ENCODE measurements at places on chromosomes 12 and 14.

DNA sequence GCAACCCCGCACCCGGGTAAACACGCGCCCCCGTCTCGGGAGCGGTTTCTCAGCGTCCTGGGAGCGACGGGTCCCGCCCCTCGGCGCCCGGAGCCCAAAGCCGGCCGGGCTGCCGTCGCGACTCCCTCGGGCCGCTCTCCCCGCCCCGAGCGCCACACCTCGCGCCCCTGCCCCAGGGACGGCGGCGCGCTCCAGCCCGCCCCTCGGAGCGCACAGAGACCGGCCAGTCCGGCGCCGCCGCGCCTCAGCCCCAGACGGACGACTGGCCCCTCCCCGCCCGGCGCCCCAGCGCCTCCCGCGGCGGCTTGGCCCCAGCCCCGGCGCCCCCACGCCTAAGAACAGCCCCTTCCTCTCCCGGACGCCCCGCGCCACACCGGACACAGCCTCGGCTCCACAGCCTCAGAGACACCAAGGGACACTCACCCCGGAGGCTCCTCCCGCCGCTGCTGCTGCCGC is 411 bp downstream of the BTBD7 start:
- DNase-seq = peak; percentile 23

DNA sequence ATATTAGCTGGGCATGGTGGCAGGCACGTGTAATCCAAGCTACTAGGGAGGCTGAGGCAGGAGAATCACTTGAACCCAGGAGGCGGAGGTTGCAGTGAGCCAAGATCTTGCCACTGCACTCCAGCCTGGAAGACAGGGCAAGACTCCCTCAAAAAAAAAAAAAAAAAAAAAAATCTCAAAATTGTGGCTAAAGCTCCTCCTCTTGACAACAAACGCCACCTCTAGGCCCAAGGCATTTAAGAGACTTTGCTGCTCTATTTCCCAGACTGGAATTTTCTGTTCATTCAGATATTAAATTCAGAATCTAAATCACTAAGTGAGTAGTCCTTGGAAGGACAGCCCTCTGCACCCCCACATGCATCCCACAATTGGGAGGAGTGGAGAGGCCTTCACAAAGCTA is 1.4 kb downstream of the ZFYVE1 start:
- DNase-seq = no peak

DNA sequence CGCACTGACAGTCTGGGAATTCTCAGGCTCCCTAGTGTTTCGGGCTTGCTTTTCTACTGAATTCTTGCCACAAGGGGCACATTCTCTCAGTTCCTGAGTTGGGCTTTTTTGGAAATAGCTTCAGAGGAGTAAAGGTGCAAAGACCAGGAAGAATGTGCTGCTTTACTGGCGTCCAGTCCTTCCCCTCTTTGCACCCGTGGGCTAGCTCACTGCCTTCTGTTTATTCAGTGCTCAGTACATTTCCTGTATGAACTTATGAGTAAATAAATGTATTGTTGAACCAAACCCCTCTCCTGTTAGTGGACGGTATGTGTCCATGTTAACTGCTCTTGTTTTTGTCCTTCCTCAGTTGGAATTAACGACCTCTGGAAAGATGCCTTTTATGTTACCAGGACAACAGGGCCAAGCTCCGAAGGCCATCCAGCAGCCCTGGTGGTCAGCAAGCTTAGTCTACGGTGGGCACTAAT is 24.0 kb downstream of the GSG1 start:
- DNase-seq = no peak

- no peak for DNase-seq
Measured at GRCh38 chr14:40694023-40694422, 912.7 kb upstream of the LRFN5 start.

DNA sequence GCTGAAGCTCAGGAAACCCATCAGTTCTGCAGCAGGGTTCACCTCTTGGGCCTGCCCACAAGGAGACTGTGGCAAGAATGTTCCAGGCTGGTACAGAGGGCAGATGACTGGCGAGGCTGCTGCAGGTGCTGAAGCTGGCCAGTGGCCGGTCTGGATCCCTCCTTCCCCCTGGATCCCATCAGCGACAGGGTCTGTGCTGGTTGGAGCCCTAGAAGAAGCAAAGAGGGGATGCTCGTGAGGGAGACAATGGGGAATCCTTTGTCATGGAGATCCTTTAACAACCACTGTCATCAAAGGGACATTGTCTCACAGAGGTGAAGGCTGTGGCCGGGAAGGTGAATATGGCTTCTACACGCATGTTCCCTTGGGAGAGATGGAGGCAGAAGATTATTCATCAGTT is 211.4 kb upstream of the TMEM132C start:
- no peak for DNase-seq

GRCh38 chr12:27585739-27586265 is 61.8 kb downstream of the PPFIBP1 start:
- no peak for DNase-seq

- DNase-seq = no peak
Measured at GRCh38 chr12:115700896-115701465, 576.5 kb downstream of the MED13L start.

GRCh38 chr12:54053751-54054741 is at the start of gene HOXC4:
HOXC4 (plus strand) TSS chr12:54053835; CDS start chr12:54053923, 88 bp downstream.
- no peak for DNase-seq

DNA sequence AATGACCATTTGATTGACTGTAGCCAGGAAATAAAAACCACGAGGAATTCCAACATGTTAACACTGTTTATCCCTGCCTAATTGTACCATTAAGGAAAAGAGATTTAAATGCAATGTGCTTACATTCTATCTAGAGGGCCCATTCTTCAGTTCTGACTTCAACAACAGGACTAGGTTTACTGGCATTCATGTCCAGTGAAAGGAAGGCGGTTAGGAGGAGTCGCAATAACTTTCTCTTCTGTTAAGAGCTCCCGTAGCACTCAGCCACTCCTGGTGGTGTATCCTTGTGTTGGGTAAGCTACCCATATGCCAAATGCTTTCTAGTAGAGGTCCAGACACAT is 154.7 kb downstream of the STXBP6 start:
- no peak for DNase-seq

DNA sequence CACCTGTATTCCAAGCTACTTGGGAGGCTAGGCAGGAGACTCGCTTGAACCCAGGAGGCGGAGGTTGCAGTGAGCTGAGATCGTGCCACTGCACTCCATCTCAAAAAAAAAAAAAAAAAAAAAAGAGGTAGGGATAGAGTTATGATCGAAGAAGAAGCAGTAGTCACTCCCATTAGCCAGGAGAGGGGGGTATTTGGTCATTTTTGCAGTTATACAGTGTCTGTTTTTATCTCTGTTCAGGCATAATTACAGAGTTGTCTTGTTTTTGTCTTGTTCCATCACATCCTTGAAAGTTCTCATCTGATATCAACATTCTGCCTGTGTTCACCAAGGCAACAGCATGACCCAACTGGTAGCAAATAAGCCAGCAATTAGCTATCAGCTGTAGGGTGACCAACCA is 98.5 kb upstream of the TMPO start:
- no peak for DNase-seq

DNA sequence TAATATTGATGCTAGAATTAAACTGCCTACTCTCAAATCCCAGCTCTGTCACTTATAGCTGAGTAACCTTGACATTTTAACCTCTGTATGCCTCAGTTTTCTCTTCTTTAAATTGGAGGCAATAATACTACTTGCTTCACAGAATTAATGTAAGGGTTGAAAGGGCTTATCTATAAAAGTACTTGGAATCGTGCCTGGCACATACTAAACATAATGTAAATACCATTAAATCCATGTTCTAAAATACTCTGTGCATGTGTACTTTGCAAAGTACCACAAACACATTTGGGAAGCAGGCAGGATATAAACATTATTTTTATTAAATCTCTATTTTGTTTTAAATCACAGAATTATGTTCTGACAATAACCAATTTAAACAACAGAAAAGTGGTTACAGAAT is 41.9 kb downstream of the DYRK4 start:
- no peak for DNase-seq

DNA sequence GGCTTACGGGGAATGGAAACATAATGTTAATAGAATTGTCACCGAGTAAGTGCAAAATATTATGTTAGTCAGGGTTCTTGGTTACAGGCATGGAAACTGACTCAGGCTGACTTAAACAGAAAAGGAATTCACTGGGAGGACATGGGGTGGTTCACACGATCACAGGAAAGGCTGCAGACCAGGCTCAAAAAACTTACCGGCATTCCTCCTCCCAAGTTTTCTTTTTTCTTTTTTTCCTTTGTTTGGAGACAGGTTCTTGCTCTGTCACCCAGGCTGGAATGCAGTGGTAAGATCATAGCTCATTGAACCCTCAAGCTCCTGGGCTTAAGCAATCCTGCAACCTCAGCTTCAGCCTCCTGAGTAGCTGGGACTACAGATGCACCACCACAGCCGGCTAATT is 11.9 kb upstream of the UBE2N start:
- DNase-seq = no peak

DNA sequence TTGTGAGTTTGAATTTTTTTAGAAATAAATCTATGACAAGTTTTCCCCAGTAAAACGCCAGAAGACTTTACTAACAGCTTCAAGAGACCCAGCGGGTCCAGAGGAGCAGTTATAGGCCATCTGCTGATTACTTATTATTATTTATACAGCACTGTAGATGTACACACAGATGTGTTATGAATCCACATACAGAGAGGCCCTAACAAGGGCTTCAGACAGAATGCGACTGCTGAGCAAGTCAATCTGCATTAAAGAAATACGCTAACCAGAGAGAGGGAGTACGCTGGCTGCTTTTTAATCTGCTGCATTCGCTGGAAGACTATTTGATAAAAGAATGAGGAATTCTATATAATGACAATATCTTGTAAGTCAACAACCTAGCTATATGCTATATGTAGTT is 32.5 kb downstream of the ATF7 start:
- no peak for DNase-seq

DNA sequence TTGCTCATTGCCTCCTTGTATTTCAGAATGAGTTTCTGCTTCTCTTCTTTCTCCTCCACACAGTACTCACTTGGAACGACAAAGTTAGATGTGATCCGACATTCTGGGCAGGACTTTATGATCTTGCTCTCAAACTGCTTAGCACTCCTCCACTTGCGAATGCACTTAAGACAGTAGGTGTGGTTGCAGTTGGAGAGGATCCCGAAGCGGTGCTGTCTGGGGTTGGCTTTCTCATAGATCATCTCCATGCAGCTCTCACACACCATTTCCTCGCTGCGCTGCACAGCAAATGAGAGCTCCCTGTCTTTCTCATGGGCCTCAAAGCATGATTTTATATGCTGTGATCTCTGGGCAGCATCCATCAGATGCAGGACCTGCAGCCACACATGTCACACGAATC is 245.7 kb downstream of the C12orf50 start:
- no peak for DNase-seq

DNA sequence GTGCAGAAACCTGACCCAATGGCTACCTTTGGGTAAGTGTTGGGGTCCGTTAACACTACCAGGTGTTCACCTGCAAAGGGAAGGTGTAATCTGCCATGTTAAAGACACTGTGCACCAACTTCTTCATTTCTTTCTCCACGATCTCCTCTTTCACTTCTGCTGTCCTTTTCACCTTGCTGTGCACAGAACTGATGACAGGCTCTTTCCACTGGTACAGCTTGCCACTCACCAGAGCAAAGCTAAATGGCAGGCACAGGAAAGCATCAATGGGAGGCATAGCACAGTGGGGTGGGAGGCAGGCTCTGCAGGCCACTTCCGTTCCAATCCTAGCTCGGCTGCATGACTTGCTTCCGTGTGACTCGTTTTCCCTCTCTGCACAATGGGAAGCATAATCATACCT is 2.6 kb upstream of the C12orf76 start:
- DNase-seq = no peak

- no peak for DNase-seq
Measured at GRCh38 chr14:69066396-69067171, 86.3 kb downstream of the DCAF5 start.

DNA sequence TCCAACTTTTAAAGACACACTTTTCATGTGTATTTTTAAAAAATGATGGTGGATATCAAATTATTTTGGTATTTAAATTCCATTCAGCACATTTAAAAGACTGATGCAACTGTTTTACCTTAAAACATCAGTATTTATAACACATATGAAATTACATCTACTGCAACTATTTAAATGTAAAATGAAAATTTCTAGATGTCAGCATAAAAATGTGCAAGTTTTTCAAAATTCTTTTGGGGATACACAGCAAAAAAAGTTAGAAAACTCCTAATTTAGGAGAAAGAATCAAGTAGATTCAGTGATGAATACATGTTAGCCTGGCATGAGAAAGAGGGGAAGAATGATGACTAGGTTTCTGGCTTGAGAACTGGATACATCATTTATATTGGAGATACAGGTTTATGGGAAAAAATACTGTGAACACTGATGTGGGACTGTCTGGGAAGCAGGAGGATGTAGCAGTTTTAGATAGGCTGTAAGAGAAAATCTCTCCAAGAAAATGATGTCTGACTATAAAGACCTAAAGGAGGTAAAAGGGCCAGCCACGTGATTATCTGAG is 9.2 kb downstream of the SOS2 start:
- DNase-seq = no peak

GRCh38 chr14:59275668-59276067 is 87.2 kb downstream of the DAAM1 start:
- DNase-seq = no peak

- no peak for DNase-seq
Measured at GRCh38 chr12:19382563-19382962, 56.7 kb upstream of the AEBP2 start.

DNA sequence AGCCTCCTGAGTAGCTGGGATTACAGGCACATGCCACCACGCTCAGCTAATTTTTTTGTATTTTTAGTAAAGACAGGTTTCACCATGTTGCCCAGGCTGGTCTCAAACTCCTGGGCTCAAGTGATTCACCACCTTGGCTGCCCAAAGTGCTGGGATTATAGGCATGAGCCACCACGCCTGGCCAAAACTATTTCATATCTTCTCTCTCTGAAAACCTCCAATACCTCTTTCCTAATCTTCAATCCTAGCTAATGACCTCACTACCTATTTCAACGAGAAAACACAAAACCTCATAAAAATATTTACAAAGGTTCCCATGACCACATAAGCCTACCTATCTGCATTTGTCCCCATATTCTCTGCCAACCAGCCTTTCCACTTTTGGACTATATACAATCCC is 32.3 kb upstream of the ANKS1B start:
- DNase-seq = no peak

GRCh38 chr14:94748667-94749347 is 21.1 kb downstream of the GSC start:
- DNase-seq = no peak

DNA sequence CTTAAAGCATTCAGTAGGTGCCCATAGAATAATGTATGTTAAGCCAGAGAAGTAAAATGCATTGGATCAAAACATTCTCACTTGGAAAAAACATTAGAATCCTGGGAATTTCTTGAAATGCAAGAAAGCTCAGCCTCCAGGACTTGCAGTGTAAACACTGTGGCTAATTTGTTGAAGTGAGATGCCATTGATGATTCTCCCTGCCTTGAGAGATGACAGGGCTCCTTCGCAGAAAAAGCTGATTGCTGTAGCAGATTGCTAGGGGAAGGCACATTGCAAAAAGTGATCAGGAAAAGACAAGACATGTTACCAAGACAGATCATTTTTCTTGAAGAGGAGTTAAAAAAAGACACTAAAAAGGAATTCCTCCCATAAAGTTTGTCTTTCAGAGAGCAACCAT is 204.2 kb upstream of the HMGA2 start:
- DNase-seq = no peak
